ENCODE measurements at places on chromosomes 6 and 20.

- no peaks in the 10 kb centered on the region for H3K4me1 ChIP-seq
- DNase-seq: no peak
- no peaks in the 10 kb centered on the region for H3K36me3 ChIP-seq
- no peaks in the 10 kb centered on the region for H3K27me3 ChIP-seq
- H3K4me3 ChIP-seq: no peak overlapping the region
- H3K27ac ChIP-seq: no peak overlapping the region
Observed at GRCh38 chr6:143965503-143966171, 42.4 kb downstream of the PLAGL1 start.

DNA sequence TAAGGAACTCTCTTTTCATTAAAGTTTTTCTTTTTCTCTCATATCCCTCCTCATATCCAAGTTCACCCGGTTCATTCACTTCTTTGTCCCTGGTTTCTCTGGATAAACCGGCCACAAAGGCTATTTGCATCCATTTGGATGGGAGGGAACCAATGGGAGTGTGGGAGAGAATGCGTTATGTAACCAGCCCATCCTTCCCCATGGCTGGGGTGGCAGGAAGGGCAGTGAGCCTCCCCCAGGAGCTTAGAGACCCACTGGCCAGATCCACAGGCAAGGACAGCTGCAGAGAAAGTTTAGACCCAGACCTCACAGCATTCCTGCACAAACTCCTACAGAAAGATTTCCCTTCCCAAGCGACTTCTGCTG, 10.7 kb downstream of the CASS4 start:
- H3K4me3 ChIP-seq: no peak overlapping the region
- H3K36me3 ChIP-seq: peaks cover 3% of the 10 kb centered on the region
- H3K27me3 ChIP-seq: no peaks in the 10 kb centered on the region

DNA sequence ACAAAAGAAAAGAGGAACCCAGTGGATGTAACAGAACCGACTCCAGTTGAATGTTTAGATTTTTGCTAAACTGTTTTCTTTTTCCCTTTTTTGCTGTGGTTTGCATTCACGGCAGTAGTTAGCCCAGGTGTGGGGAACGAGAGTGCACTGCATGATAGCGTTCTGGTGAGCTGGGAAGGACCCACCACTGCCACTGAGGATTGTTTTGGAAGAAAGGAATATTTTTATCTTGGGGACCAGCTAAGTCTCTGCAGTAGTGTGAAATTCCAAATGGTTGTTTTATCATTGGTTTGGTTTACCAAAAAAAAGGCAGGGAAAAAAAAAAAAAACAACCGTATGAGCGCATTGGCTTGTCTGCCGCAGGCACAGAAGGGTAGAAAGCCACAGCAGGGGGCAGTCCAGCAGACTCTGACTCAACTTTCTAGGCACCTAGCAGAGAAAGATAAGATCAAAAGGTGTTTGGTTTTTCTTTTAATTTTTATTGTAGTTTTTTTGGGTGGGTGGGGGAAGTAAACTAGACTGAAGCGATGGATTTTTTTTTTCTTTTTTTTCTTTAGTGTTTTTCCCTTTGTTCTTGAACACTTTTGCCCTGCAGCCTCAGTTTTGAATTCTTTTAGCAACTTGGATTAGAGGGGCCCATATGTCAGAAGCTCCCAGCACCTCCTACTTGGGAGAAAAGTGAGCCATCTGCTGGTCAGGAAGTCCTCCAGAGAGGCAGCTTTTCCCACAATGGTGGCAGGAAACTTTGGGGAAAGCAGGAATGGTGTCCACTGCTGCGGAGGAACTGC, 13.5 kb upstream of the RAB5IF start:
- H3K27ac ChIP-seq: peak overlapping the region; percentile 62
- peaks cover 29% of the 10 kb centered on the region for H3K4me1 ChIP-seq
- H3K27me3 ChIP-seq: no peaks in the 10 kb centered on the region
- peaks cover 22% of the 10 kb centered on the region for H3K36me3 ChIP-seq
- H3K4me3 ChIP-seq: no peak overlapping the region
- peak; percentile 22 for DNase-seq

- DNase-seq: no peak
- no peak overlapping the region for H3K4me3 ChIP-seq
- peaks cover 4% of the 10 kb centered on the region for H3K4me1 ChIP-seq
- H3K27me3 ChIP-seq: peaks cover 24% of the 10 kb centered on the region
Observed at GRCh38 chr6:96626759-96627364, 63.9 kb downstream of the FHL5 start.

GRCh38 chr6:71393471-71393870, 104.9 kb downstream of the OGFRL1 start:
- no peak overlapping the region for H3K4me3 ChIP-seq
- DNase-seq: no peak
- H3K27me3 ChIP-seq: peaks cover 9% of the 10 kb centered on the region
- no peak overlapping the region for H3K27ac ChIP-seq
- H3K4me1 ChIP-seq: no peaks in the 10 kb centered on the region

GRCh38 chr20:50580016-50580747, 70.0 kb downstream of the PTPN1 start:
- peak; percentile 55 for DNase-seq
- no peak overlapping the region for H3K4me3 ChIP-seq
- peaks cover 86% of the 10 kb centered on the region for H3K36me3 ChIP-seq
- peaks cover 9% of the 10 kb centered on the region for H3K4me1 ChIP-seq
